ENCODE measurements at places on chromosomes 2 and 18.

GRCh38 chr18:44107187-44107586 is 573.5 kb upstream of the SETBP1 start:
- DNase-seq: no peak

- no peak for DNase-seq
Measured at GRCh38 chr2:203498161-203498560, 36.9 kb downstream of the RAPH1 start.

DNA sequence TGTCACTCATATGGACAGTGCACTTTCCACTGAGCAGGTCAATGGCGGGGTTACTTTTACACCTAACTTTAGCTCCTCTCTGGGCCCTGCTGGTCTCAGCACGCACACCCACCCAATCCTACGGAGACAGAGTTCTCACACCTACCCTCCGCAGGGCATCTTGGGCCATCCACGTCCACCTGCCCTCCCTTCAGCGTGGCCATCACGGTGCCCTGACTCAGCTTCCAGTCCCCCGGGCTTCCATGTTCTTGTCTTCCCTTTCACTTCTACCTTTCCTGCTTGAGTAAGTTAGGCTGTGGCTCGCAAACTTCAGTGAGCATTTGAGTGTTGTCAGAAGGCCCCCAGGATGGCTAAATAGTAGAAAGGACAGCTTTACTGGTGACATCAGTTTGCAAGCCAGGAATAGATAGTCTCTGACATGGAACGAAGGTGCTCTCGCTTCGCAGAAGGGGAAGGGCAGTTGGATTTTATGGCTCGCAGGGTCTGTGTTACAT is 232.4 kb downstream of the SEPTIN10 start:
- no peak for DNase-seq

- DNase-seq: no peak
Measured at GRCh38 chr18:40163254-40163653, 1791.8 kb upstream of the PIK3C3 start.

DNA sequence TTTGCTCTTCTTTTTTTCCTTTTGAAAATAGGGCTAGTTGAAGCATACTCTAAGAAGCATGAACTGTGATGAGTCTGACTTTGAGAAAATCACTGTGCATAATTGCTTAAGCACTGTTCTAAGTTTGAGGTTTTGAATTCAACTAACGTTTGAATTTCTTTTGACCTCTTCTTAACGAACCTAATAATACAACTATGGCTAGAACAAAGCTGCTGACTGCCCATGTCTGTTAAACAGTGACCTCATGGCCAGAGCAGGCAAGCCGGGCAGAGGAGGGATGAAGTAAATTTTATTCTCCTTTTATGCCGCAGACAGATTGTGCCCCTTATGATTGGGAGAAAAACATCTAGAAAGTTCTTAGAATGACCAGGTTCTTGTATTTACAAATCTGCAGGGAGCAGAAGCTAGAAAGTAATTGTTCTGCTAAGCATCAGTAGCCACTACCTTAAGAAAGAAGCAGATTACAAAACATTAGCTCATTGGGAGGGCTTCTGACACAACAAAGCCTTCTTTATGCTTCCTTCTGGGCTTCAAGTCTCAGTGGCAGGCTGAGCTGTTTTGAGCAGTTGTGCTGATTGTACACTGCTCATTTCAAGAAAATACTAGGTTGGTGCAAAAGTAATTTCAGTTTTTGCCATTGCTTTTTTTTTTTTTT is 97.8 kb upstream of the RASGRP3 start:
- no peak for DNase-seq

DNA sequence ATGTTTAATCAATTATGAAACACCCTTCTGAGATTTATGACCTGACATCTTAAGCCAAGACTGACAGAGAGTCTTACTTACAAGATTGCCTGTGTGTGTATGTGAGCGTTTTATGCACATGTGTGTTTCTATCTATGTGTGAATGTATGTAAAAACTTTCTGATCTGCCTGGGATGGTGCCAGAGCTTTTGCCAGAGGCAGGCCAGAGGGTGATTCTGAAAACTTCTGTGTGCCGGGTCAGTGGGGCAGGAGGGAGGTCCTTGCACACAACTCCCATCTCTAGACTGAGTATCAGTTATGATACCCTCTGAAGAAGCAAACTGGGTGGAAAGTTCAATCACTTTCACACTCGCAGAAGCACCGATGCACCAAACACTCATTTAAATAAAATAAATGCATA is 335.0 kb upstream of the NT5C1B start:
- DNase-seq: no peak

- no peak for DNase-seq
Measured at GRCh38 chr2:188414411-188414810, 122.7 kb downstream of the GULP1 start.

- DNase-seq: no peak
Measured at GRCh38 chr2:76749858-76750257, 772.3 kb downstream of the LRRTM4 start.

GRCh38 chr18:46630160-46630559 is 26.9 kb downstream of the LOXHD1 start:
- DNase-seq: no peak

GRCh38 chr2:96528006-96528699 is 8.4 kb upstream of the ARID5A start:
- DNase-seq: peak; percentile 67

DNA sequence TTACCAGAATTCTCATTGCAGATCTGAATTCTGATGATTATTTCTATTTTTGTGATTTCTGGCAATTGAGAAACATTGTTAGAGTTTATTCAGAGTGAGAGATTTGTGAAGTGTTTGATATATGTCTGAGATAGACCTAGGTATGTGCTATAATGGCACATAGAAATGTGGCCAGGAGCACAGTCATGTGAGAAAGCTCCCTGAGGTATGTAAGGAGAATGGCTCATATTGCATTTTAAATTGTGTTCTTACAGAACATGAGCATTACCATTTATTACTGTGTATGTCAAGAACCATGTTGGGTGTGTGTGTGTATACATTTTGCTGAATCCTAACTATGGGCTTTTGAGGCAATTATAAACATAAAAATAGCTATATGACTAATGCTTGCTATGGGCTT is 101.2 kb downstream of the RAPGEF4 start:
- DNase-seq: no peak

Measured in activated naive CD4-positive, alpha-beta T cell (primary cell).